GM12892 (cell line): ENCODE measurements at places on chromosomes 3 and 15.
A peak's percentile ranks its signal among the peaks of the same experiment; 100 is the strongest.

DNA sequence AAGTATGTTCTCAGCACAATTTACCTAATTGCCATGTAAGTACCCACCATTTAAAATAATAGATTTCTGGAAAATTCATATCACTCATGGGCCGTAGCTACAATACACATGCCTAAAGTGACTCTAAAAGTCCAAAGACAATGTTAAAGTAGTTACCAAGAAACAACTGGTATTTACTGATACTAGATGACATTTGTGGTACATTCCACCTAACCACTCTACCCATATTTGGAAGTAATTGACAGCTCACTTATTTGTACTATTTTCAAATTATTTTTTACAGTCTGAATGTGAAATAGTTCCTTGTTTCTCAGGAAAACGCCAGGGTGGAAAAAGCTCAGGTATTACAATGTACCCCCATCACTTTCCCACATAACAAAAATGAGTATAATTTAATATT is 573.0 kb downstream of the MECOM start:
- DNase-seq: no peak

DNA sequence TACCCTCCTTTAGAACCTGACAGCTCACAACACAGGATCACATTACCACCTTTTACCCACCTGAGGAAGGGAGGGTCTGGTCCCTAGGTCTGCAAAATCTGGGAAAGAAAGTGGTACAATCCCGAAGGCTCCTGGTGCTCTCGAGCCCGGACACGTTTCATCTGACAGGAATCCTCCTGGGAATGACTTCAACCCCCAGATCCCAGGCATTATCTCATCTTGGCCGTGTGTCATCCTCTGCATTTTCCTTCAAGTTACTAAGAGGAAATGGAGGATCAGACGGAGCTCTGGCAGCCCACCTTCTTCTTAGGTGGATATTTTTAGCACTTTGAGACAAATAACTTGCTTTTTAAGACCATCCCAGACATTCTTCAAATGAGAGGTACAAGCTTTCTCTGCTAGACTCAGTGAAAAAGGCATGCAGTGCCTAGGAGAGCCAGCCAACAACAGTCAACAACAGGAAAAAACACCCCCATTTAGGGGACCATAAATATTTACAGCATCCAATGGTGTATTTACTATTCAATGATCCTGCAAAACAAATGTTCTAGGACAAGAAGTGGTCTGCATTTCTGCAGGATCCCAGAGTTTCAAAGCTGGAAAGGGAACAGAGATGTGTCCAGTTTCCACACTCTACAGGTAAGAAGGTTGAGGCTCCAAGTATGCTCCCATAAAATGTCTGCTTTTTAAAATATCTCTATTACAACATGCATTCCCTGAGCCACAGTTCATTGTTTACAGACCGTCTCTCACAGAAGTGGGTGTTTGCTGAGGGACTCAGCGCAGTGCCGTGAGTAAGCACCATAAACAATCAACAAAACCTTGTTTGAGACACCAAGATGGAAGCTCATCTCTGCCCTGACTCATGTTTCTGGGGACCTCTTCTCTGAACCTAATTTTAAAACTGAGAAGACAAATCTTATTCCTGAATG is 38.3 kb upstream of the ARHGEF3 start:
- no peak for DNase-seq

GRCh38 chr15:85000189-85000864 is 18.7 kb downstream of the PDE8A start:
- DNase-seq: no peak

DNA sequence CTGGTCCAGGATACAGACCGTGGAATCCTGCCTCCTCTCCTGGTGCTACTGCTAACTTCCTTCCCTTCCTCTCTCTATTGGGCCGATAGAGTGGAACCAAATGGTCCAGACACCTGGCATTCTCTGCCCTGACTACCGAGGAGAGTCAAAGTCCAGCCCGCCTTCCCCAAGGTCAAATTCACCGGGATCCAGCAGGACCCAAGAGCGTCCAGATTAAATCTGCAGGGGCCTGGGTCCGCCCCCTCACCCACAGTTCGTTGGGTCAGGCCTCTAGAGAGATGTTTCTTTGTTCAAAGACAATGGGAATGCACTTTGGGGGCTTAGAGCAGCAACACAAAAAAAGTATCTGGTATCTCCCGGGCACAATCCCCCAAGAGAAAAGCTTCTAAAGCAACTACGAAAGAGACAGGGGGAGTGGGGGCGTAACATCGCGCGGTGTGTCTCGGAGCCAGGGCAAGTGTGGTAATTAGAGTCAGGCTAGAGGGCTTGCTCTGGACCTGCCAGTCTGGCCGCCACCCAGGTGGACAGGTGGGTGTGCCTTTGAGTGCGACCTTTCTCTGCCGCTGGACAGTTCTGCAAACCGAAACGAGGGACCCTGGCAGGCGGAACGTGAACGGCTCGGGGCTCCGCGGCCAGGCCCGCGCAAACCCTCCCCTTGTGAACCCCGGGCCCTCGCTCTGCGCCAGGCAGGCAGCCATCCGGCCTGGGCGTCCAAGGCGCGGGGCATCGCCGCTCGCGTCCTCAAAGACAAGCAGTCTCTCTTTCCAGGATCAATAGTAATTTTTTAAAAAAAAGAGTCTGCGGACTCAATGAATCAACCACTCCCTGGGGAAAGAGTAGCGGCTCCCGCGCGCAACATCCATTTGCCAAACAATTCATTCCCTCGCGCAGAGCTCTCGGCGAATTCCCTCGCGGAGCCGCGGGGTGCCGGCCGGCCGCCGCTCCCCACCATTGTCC is 806 bp downstream of the KLHL25 start:
- DNase-seq: peak; percentile 53

GRCh38 chr3:49007771-49008528 is 759 bp downstream of the WDR6 start:
- peak; percentile 86 for DNase-seq

DNA sequence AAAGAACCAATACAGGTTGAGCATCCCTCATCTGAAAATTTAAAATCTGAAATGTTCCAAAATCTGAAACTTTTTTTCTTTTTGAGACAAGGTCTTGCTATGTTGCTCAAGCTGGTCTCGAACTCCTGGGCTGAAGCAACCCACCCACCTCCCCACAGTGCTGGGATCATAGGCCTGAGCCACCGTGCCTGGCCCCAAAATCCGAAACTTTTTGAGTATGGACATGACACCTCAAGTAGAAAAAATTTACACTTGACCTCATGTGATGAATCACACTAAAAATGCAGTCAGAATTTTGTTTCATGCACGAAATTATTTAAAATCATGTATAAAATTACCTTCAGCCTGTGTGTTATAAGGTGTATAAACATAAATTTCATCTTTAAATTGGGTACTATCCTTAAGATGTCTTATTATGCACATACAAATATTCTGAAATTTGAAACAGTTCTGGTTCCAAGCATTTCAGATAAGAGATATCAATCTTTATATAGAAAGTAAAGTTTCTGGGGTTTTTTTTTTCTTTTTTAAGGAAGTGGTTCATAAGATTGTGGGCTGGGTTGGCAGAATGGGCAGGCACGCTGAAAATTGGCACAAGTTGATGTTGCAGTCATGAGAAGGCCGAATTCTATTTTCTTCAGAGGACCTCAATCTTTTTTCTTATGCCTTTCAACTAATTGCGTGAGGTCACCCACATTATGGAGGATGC is 72.5 kb downstream of the SPRED1 start:
- DNase-seq: no peak

DNA sequence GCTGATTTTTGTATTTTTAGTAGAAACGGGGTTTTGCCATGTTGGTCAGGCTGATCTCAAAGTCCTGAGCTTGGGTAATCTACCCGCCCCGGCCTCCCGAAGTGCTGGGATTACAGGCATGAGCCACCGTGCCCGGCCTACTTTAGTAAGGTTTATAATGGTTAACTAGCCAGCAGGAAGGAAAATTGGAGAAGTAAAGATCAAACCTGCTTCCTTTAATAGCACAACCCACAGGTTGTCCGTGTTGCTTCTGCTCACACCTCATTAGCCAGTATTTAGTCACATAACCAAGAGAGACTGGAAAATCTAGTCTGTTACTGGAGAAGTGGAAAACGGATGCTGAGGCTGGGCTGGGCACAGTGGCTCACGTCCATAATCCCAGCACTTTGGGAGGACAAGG is 51.9 kb upstream of the TBL1XR1 start:
- no peak for DNase-seq

DNA sequence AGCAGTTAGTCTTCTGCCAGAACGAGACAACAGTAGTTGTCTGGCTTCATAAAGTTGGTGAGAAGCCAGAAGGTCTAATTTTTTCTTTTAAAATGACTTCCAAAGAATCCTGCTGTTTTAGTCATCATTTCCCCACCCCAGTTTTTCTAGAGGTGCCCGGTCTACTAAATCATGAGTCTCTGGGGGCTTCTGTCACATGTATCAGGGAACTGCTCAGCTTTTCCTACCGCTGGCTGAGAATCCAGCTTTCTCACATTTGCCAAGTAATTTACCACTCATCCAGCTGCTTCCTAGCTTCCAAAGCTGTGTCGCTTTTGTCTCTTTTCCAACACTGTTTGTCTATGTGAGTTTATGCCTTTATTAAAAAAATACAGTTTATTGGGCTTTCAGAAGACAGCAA is 183.3 kb downstream of the NSUN3 start:
- no peak for DNase-seq
